ENCODE measurements at places on chromosomes 13 and 19. TPM values are rescaled to one million over a fixed set of nuclear protein-coding genes. Genes with fewer than 3 reads are reported as not detected.

PTH2 gene
- not detected for total RNA-seq

DNA sequence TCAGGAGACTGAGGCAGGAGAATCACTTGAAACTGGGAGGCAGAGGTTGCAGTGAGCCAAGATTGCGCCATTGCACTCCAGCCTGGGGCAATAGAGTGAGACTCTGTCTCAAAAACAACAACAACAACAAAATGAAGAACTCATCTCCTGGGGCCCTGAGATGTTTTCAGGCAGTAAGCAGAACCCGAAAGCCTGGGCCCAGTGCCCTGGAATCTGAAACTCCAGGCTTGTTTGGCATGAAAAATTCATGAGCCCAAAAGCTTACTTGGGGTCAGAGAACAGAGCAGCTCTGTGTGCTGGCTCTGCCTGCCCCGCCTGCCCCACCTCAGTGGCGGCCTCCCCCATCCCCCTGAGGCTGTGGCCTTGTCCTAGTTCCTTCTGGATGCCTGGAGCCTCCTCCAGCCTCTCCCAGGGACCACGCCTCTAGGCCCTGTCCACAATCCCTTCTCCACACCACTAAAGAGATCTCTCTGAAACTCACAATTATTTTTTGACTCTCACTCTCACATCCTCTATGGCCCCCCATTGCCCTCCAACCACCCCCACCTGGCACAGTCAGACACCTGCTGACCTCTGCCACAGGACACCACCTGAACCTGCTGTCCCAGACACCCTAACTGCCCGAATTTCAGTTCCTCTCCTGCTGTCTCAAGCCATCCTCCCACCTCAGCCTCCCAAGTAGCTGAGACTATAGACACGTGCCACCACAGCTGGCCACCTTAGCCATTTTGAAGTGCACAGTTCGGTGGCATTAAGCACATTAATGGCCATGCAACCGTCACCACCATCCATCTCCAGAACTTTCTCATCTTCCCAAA, 6.9 kb upstream of the AP1M2 start:
- DNase-seq = peak; percentile 22

- no peak for DNase-seq
Observed at GRCh38 chr19:14614099-14614412, 31.2 kb downstream of the CLEC17A start.

DNA sequence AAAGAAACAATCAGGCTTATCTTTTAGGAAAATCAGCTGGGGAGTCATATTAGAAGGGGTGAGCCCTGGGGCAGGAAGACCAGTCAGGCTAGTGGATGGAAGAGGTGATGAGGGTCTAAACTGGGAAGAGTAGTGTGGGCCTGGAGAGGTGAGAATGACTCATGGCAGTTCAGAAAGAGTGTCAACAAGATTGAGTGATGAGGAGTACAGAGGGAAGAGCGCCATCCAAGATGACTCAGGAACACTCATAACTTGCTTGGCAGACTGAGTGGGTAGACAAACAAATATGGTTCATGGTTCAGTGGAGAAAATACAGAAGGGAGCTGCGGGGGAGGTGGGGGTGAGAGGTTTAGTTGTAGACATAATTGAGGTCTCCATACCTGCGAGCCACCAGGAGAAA, 17.3 kb upstream of the CLDN10 start:
- DNase-seq = no peak

MCF2L gene
- total RNA-seq = 4.7 TPM

DNA sequence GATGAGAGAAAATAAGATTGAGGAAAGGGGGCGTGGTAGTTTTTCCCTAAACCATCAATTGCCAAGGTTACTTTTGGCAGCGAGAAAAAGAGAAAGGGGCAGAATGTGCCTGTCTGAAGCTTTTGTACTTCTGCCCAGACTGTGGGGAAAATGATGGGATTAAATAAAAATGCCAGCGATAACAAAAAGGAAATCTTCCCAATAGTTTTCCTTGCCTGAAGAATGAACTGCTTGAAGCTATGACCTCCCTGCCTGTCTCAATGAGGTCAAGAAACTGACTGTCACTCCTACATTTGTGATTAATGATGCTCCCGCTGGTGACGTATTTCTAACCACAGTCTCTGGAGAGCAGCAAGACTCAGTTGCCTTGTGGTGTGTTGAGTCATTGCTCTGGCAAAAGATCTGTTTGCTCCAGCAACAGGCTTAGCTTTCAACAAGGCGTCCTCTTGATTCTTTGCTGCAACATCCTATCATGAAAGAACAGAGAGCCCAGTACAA, 1051.5 kb downstream of the DIAPH3 start:
- DNase-seq = peak; percentile 5

- DNase-seq = no peak
Observed at GRCh38 chr13:47109028-47109427, 212.2 kb upstream of the HTR2A start.

NECTIN2 gene
- 154 TPM for total RNA-seq

GRCh38 chr13:88623150-88623549, 952.0 kb downstream of the SLITRK5 start:
- no peak for DNase-seq

GRCh38 chr13:32728327-32728726, 142.1 kb downstream of the PDS5B start:
- no peak for DNase-seq

DNA sequence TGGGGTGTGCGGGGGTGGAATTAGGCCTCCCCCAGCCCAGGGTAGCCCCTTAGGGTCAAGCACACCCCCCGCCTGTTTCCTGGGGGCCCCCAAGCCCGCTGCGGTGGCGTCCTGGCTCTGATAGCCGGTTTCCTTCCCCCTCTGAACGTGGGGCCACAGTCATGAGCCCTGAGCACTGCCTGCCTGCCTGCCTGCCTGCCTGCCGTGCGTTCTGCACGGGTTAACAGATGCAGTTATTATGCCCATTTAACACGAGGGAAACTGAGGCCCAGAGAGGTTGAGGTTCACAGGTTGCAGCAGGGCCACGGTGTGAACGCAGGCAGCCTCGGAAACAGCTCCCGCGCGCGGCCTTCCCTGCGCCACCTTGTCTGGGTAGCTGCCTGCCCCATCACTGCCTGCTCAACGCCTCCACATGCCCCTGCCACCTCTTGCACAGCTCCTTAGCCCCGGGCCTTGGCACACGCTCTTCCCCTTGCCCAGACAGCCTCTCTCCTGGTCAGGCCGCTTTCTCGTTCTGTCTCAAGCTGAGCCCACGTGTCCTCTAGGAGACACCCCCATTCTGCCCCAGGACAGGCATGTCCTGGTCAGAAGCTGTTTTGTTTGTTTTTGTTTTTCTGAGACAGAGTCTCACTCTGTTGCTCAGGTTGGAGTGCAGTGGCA, 1.2 kb upstream of the GAMT start:
- DNase-seq = peak; percentile 52

GRCh38 chr19:11204076-11204602, 6.8 kb upstream of the KANK2 start:
- no peak for DNase-seq

NTF4 gene
- 18.3 TPM for total RNA-seq

CTXN1 gene
- total RNA-seq = 27.0 TPM

DNA sequence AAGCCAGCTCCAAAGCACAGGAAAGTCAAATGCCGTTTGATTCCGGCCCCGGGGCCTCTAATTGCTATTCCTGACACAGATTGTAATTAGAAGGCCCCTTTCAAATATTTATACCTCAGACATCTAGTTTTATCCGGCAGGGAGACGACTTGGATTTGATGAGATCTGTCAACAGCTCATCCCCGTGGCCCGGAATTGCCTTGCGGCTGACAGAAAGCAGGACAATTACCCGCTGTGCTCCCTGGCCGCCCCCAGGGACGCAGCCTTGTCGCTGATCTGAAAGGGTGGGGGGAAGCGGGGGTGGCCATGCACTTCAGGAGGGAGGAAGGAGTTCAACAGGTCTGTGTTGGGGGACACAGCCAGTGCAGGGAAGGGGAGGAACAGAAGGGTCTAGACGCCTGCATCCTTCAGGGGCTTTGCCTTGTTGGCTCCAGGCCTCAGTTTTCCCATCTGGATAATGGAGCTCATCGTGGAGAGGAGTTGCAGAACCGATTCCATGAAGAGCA, 1.8 kb upstream of the SHD start:
- no peak for DNase-seq

DNA sequence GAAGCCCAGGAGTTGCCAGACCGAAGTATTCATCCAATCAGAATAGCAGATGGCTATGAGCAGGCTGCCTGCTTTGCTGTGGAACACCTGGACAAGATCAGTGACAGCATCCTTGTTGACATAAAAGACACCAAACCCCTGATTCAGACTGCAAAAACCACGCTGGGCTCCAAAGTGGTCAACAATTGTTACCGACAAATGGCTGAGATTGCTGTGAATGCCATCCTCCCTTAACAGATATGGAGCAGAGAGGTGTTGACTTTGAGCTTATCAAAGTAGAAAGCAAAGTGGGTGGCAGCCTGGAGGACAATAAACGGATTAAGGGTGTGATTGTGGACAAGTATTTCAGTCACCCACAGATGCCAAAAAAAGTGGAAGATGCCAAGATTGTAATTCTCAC, 250.3 kb upstream of the OBI1 start:
- no peak for DNase-seq

DNA sequence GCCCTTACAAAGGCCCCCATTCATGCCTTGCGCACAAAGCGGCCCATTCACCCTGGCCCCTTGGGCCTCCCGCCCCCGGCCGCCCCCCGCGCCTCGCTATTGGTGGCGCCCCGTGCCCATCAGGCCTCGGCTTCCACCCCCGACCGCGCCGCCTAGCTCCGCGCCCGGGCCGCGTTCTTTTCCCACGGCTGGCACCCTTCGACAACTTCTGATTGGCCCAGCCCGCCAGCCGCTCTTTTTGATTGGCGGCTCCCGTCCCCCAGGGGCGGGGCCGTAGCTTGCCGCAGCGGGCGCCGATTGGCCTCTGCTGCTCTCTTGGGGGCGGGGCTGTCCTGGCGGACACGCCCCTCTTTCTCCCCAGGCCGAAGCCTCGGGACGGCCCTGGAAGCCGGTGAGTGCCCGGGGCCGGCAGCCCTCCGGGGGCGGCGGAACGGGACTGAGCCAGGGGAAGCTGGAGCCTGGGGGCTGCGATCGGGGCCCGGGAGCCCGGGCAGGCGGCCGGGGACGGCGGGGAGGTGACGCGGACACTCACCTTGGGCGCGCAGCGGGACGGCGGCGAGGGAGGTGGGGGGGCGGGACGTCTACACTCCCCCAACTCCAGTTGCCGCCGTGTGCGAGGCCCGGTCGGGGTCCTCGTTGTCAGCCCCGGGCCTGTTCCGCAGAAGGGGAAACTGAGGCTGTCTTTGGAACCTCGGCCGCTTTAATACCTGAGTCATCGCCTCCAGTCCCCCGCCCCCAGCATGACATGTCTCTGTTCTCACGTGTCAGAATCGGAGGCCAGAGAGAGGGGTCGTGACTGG, at the start of gene MYH14:
MYH14 (plus strand) TSS at position 342 of the 800 bp plus-strand sequence. CDS start 6,744 bp downstream, outside the sequence.
- DNase-seq = peak; percentile 91

ZNF208 gene
- not detected for total RNA-seq

DNA sequence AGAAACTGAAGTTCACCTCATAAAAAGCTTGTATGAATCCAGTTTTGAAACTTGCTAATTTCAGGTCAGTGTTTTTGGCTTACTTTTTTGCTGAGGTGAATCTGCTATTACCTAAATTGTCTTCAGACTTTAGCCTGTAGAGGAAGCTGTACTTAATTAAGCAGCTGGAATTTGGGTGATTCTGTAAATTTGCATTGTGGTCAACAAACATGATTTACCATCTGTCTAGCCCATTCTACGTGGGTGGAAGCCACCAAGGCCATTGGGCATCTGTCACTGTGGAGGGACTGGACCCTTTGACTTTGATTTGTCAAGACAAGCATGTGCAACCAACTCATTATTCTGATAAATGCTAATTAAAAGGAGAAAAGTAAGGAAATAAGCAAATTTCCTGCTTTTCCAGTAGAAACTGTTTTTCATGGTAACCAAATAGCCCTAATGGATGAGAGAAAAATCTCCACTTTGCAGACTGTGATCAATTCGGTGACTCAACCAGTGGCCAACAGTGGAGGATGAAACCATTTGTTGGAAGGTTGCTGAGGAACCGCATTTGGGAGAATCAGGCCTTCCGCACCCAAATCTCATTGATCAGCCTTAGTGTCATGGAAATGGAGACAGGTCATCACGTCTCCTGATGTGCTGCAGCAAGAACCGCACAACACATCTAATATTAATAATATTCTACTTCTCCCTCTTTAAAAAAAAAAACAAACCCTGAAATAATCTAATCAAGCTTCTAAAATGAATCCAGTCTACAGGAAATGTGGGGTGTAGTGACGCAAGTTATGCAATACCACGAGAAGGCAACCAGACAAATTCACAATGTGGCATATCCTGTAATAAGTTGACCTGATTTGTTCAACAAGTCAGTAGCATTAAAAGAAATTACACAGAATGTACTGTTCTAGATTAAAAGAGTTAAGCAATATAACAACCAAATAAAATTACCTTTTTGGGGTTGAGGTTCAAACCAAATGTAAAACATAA, 54.3 kb downstream of the GARRE1 start:
- DNase-seq = no peak

DNA sequence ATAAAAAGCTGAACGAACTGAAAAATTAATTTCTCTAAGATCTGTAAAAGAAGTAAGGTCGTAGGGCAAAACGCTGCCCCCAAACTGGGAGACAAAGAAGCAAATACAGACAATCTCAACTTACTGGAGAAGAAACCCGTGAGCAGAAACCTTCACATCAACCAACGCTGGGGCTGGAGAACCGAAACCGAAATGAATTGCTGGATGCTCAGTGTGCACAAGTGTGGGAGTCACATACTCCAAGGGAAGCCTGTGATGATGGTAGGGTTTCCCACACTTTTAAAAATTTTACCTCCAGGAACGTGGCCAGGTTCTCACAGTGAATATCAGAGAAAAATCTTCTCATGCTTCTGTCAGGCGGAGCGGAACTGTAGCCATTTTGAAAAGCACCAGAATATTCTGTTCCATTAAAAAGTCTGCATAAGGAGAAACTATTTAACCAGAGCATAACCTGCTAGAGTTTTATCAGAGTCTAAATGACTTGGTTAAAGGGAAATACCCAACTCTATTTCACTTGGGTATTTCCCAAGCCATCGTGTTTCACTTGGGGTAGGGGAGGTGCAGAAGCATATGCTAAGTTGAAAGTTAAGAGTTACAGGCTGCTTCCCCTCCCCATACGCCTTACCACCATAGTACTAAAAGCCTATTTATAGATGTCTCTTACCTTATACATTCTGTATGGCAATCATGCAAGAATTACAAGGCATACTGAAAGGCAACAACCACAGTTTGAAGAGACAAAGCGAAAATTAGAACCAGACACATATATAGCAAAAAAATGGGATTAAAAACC, 110.5 kb upstream of the SLITRK1 start:
- no peak for DNase-seq

DNA sequence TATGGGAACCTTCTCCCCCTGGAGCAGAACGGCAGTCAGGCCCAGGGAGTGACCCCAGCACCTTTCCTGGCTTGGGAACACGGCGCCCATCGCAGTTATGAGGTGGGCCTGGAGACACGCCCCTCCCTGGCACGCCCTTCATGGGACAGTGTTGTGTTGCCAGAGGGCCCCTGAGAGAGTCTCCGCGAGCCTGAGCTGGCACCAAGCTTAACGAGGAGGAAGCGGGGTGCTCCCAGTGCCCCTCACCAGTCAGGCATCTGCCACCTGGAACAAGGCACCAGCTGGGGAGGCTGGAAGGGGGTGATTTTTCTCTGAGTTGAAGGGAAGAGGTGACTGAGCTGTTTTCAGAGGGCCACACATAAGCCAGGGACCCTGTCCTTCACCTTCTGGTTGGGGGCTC, 180.6 kb downstream of the KDM4B start:
- no peak for DNase-seq

GRCh38 chr13:90872491-90873025, 474.9 kb upstream of the MIR17HG start:
- no peak for DNase-seq

- no peak for DNase-seq
Observed at GRCh38 chr19:3825286-3825956, 39.2 kb upstream of the MATK start.

KIR3DL3 gene
- not detected for total RNA-seq
